Myocyte (in vitro differentiated cells): ENCODE measurements at places on chromosomes 12 and 14. TPM values are rescaled to one million over a fixed set of nuclear protein-coding genes. Genes with fewer than 3 reads are reported as not detected.

- no peak for DNase-seq
Observed at GRCh38 chr14:46058964-46059563, 592.5 kb downstream of the RPL10L start.

DNA sequence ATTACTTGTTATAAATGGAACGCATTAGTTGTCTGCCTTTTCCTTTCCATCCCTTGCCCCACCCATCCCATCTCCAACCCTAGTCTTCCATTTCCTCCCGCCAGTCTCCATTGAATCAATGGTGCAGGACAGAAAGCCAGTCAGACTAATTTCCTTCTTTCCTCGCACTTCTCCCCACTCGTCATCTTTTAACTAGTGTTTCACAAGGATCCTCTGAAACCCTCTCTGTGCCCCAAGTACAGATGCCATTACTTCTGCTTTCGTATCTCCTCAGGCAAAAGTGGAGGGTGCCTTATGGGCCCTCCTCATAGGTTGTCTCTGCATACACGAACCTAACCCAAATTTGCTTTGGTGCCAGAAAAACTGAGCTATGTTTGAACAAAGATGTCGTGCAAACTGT is 4.2 kb downstream of the DAZAP2 start:
- DNase-seq, result no peak

- peak; percentile 71 for DNase-seq
Observed at GRCh38 chr14:102882226-102882906, 40.1 kb upstream of the AMN start.

DNA sequence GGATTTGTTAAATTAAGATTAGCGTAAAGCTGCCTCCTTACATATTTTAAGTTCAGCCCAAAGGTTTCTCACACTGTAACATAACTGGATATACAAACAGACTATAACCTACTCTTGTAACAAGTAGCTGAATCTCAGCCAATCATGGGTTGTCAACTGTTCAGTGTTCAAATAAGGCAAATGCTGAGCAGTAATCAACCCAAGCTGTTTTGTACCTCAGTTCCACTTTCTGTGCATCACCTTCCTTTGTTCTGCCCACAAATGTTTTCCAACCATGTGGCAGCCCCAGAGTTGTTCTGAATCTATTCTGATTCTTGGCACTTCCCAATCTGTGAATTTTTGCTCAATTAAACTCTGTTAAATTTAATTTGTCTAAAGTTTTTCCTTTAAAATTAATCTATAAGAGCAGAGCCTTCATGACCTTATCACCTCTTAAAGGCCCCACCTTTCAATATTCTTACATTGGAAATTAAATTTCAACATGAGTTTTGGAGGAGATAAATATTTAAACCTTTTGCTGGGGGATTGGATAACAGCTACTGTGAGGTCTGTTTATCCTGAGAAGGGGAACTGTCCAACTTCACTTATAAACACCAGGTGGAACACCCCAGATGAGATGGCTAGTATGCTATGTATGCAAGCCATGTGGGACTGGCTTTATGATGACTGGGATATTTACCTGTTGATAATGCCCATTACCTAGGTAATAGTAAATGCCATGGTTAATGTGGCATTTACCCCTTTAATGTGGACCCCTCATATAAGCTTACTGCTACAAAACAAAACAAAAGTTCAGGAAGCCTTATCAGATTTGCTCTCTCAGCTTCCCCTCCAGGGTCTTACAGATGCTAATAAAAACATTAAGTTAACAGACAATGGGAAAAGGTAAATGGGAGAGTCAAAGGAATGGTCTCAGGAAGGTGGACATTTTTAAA is 42.2 kb upstream of the ARID2 start:
- DNase-seq, result no peak

- no peak for DNase-seq
Observed at GRCh38 chr14:51382506-51382905, 142.5 kb downstream of the TMX1 start.

DNA sequence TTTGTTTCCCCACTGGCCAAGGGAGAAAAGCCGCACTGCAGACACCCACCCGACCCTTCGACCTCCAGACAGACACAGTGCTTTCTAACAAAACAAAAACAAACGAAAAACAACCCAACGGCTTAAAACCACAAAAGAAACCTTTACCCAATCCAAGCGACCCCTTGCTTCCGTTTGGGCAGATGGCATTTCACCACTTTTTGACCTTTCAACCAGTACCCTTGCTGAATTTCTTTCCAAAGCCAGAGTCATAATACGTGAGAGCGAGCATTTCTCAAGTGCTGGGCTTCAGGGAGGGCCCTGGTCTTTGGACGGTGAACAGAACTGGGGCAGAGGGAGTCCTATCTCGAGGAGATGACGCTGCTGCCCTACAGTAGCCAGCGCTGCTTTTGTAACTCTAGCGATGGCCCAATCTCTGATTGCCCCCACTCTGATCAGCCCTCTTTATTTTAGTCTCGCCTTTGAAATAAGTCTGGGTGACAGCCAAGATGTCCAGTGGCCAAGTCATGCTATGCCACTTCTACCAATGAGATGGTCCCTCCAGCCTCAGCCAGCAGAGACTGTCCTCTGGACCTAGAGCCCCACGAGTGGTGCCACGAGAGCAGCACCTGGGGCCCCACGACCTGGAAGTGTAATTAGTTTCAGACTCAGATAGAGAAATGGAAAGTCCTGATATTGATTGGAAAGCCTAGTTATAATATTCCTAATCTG is 21.9 kb upstream of the ADIPOR2 start:
- no peak for DNase-seq

- DNase-seq, result no peak
Observed at GRCh38 chr12:97375310-97375709, 87.3 kb upstream of the RMST start.

GRCh38 chr14:85102591-85102990 is 427.4 kb upstream of the FLRT2 start:
- no peak for DNase-seq

DNA sequence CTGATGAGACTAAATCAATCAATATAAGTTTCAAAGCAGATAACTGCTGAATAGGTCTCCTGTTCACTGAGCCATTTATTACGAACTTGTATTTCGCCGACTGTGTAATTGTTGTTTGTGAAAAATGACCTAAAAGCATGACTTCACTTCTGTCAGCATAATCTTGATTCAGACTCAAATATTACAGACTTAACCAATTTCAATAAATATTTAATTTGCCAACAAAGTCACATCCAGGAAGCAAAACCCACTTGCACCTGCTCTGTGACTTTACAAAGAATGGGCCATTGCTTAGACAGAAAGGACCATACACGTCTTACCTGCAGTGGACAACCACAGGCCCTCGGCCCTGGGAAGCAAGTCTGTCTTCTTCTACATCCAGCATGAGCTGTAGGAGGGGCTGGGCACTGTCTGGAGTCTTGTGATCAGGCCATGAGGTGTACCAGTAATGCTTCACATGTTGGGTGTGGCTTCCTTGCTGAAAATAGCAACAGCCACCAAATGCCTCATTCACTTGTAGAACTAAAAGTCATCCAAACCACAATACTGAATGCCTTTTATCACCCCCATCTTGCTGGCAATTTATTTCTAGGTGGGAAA is 23.5 kb upstream of the PTPRB start:
- peak; percentile 96 for DNase-seq

DNA sequence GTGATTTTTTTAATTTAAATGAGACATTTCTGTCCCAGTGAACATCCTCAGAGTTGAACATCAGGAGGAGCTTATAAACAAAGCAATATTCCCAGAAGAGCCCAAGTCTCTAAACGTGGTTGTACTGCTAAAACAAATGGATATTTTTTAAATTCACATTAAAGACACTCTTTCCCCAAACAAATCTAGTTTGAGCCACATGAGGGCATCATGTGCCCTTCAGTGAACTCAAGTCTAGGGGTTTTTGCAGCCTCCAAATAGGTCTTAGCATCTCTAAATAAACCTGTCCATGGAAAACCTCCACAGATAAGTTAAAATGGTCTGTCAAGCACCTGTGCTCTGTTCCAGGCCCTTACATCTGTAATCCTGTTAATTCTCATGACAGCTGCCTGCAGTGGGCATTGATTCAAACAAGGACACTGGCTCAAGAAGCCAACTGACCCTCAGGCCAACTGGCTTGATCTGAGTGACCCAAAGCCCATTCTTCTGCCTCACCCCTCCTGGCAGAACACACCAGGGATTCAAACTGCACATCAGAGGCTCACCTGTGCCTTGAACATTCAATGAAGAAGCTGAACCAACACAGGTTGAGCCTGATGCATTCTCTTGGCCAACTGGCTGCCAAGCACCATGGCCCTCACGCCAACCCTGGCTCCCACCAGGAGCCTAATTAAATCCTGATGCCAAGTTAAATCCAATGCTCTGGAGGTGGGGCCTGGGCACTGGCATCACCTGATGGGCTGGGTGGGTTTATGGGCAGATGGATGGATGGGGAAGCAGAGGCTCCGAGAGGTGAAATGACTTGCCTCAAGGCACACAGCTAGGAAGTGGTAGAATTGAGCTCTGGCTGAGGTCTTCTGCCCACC is 8.6 kb downstream of the ISCU start:
- DNase-seq, result peak; percentile 67

DNA sequence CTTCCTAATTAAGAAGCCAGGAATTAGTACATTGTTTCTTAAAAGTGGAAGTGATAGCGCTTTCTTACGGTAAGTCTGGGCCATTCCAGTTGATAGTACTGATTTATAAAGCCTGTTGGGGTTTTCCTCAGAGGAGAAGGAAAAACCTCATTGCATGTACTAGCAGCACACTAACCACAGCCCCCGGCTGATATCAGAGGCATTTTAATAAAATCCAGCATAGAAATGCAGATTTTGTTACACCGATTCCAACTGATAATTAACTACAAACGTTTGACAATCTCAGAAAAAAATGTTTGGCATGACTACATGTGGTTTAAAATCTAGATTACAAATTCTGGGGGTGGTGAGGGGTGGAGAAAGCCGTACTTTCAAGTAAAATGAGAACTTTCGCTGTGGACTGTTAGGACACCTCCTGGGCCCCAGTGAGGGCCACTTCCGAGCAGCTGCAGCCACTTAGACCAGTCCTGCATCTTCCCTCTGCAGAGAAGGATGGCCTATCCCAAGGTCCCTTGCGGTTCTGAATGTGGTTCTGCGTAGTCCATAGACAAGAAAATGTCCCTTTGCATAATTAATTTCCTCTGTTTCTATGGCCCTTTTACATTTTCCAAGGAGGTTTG is 374.4 kb downstream of the NUAK1 start:
- no peak for DNase-seq

DNA sequence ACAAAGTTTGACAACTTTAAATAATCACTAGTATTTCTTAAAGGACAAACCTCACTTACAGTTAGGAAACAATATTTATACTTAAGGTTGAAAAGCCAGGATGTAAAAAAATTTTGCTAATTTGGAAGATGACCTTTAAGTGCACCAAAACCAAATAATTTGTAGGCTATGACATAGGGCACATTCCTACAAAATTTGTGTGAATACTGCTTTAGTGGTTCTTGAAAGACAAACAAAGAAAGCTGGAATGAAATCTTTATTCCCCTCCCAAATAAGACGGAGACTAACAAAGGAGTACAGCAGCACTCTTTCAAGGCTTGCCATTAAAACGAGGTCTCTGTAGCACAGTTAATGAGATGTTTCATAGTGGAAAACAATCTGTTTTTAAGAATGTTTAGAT is 45.6 kb downstream of the MSRB3 start:
- no peak for DNase-seq

DNA sequence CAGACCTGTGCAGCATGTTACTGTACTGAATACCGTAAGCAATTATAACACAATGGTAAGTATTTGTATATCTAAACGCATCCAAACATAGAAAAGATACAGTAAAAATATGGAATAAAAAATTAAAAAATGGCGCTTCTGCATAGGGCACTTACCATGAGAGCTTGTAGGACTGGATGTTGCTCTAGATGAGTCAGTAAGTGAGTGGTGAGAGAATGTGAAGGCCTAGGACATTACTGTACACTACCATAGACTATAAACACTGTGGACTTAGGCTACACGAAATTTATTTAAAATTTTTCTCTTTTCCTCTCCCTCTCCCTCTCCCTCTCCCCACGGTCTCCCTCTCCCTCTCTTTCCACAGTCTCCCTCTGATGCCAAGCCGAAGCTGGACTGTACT is 194.5 kb upstream of the CDKN3 start:
- DNase-seq, result no peak

DNA sequence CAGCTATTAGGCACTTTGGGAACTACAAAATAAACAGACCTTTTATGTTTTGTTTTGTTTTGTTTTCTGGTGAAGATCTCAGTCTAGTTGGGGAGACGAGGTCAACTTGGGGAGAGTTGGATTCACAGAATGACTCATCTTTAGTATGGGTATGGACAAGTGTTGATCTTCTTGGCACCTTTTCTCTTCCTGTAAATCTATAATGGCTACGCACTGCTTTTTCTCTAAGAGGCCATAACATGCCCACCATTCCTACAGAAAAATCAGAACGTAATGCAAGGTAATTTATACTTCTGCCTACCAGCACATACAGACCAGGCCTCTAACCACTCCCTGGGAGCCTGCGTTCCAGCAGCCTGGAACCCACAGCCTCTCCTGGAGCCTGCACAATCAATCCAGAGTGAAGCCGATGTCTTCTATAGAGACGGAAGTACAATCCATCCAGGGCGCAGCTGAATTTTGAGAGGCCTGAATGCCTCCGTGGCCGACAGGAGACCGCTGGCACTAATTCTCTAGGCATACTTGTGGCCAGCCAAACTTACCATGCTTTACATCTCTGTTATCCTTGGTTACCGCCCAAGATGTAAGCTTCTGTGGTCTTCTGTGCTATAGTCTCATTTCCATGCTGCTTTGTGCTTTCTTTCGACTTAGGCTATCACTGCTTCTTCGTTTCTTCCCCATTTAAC is 717 bp downstream of the PPHLN1 start:
- DNase-seq, result peak; percentile 40

DNA sequence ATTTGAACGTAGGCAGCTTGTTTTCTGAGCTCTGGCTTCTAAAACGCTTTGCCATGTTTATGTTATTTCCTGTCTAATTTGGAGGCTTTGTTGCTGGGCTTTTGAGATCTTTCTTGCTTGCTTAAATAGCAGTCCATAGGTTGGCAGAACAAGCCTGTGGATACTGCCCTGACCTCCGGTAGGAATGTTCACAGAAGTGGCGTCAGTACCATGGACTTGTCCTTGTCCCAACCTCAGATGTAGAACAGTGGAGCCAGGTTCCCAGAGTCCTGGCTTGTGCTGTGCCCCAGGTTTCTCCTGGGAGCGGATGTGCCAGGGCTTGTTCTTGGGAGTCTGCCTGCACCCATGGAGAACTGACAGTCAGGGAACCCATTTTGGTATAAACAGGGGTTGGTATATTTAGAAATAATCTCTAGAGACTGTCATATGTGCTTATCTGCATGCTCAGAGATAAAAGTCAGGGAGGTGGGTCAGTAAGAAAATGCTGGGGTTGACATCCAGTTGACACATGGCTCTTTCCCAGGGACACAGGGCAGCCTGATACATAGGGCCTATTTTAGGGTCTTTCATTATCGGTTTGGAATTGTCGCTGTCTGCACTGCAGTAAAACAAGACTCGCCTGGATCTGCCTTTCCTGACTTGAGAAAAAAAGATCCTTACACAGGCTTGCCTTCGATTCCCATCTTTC is 22.9 kb downstream of the CACNA1C start:
- DNase-seq, result no peak

GRCh38 chr12:110548678-110549077 is 34.4 kb downstream of the PPTC7 start:
- no peak for DNase-seq

- no peak for DNase-seq
Observed at GRCh38 chr12:102356690-102357089, 123.7 kb downstream of the IGF1 start.

PARP11 gene
- 5.5 and 6.2 TPM in 2 replicates for total RNA-seq

SOAT2 gene
- not detected in 2 replicates for total RNA-seq

NT5DC3 gene
- 9.7 and 10.0 TPM in 2 replicates for total RNA-seq

DTX1 gene
- total RNA-seq, result 0.13 TPM in 1 of 2 replicates, not detected in the other
